A172 (cell line): ENCODE measurements at places on chromosomes 6 and 20. TPM values are rescaled to one million over a fixed set of nuclear protein-coding genes. Genes with fewer than 3 reads are reported as not detected.
A peak's percentile ranks its signal among the peaks of the same experiment; 100 is the strongest.

PLN gene
- total RNA-seq, result not detected in 2 replicates

DNA sequence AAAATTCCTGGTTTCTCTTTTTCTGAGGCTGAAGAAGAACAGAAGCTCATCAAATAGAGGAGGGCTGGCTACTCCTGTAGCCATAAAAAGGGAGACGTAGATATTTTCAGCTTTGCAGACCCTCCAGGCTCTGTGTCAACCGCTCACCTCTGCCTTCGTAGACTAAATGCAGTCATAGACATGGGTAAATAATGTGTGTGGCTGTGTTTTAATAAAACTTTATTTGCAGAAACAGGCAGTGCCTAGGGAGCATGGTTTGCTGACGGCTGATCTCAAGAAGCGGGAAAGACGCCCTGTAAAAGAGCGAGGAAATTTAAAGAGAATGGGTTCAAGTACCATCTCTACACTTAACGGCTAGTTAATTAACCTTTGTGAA is 171.8 kb downstream of the BCAS1 start:
- no peak for DNase-seq

TPX2 gene
- 224 and 245 TPM in 2 replicates for total RNA-seq

DNA sequence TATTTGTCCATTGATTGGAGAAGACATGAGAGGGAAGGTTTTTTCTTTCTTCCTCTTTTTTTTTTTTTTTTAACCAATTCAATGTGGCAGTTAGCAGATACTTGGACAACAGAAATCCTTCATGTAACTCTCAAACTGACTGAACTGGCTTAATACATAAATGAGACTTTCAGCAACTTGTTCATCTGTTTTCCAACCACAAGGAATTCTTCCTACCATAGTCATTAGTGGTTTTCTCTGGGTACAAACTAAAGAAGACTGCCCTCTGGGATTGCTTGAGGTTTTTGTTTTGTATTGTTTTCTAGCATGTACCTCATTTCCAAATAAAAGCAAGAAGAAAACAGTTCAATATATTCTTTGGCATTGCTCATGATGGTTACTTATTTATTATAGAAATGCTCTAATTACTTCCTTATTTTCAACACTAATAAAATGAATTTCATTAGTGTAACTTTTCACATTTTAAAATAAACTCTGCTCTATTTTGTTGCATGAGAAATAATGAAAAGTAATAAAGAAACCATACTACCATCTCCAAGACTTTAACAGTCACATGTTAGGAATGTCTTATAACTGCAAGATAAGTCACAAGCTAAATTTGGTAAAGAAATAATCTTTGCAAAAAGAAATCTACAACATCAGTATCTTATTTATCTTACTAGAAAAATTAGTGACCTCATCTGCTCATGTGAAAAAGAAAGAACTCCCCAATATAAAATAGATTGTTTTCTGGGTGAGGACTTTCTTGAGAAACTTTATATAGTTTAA is 52.0 kb downstream of the ME1 start:
- DNase-seq, result peak; percentile 41

- DNase-seq, result no peak
Measured at GRCh38 chr6:63713332-63713731, 77.7 kb downstream of the PHF3 start.

GRCh38 chr6:34731393-34732060 is 25.8 kb upstream of the SNRPC start:
- DNase-seq, result no peak

DNA sequence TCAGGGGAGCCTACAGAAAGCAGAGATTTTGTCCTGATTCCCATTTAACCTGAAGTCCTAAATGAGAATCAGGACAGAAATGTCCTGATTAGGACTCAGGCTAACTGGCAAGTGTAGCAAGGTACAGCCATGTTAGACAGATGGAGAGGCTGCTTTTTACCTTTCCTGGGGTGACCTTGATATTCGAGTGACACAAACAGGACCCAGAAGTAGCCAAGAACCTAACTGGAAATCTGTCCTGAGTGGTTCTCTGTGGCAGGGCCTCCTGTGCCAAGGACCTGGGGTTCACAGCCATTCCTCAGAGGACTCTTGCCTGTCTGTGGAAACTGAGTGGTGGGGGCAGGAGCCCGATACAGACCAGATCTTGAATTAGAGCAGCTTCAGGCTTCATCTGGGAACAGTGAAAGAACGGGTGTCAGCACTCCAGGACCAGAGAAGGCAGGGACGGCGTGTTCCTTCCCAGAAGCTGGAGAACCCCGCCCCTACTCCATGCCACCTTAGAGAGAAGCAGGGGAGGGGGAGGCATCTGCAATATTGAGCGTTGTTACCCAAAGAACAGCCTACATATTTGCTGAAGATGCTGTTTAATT is 4.3 kb upstream of the FUCA2 start:
- no peak for DNase-seq

GRCh38 chr6:63887002-63887751 is 251.6 kb downstream of the PHF3 start:
- no peak for DNase-seq

DNA sequence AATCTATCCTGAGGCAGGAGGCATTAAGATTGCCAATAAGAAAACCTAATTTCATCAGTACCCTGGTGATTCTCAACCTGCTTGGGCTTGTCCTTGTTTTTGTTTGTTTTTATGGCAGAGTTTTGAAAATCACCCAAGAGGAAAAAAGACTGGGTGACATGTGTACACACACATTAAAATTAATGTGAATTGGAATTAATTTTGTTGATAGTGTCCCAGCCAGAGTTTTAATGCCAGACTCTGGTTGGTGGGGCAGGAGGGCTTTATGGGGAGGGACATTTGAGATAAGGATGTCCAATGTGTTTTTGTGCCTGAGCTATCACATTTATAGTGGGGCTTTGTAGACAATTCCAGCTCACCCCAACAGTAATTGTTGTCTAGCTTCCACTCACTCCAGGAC is 184.6 kb downstream of the ID4 start:
- DNase-seq, result no peak

MYCT1 gene
- 1.5 and 2.9 TPM in 2 replicates for total RNA-seq

DNA sequence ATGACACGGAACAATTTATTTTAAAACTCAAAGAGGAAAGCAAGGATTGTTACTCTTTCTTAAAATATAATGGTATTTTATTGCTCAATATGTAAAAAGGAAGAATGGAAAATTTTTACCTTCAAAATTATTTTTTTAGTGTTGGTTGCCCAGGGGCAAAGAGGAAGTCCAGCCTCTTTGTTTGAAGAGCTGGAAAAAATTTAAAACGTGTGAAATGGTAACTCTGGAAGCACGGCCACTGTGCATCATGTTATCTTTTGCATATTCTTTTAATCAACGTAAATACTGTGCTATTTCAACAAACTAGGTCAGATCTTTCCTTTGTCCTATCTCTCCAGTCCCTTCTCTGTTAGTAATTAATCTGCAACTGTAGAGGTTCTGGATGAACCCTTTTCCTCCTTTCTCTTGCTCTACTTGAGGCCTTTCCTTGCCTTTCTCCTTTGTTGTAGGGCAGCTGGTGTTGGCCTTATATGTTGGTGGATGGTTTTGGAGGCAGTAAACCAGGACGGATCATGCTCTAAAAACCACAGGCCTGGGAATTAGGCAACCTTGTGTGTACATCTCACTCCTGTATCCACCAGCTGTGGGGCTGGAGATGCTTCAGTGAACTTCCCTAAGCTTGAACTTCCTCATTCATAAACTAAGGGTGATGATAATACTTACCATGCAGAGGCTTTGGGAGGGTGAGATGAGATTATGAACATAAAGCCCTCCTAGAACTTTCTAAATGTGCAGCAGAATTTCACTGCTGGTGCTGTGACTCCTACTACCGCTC is 143.3 kb downstream of the PRL start:
- DNase-seq, result no peak
